ENCODE measurements at places on chromosomes 7 and 10.

GRCh38 chr7:142889816-142890215 lies 4.3 kb upstream of the TRPV6 start:
- no peak for DNase-seq

DNA sequence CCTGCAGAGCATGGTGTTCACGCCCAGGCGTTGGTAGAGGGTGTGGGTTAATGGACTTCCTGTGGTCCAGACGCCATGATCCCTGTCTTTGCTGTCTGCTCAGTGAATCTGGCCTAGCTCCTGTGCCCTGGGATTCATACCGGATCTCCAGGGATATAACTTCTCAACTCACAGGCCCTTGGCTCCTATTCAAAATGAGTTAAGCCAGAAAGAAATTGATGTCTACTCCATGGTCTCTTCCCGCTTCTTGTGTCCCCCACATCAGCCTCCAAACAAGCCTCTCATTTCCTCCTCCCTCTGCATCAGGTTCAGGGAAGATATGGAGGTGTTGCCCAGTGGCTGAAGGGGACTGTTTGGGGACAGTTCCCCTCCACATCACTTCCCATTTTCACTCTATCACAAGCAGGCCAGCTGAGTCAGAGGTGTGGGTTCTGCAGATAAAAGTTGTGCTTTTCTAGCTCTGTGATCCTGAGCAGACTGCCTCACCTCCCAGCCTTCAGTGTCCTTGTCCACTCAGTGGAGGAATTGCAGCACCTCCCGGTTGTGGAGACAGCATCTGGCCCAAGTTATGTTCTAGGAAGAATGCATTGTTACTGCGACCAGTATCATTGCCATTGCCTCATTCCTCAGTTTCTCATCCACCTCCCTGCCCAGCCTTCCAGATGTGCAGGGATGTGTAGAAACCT lies 22.5 kb downstream of the AKR1E2 start:
- no peak for DNase-seq

- DNase-seq, result no peak
Measured at GRCh38 chr7:34396437-34397064, 261.5 kb upstream of the NPSR1 start.

DNA sequence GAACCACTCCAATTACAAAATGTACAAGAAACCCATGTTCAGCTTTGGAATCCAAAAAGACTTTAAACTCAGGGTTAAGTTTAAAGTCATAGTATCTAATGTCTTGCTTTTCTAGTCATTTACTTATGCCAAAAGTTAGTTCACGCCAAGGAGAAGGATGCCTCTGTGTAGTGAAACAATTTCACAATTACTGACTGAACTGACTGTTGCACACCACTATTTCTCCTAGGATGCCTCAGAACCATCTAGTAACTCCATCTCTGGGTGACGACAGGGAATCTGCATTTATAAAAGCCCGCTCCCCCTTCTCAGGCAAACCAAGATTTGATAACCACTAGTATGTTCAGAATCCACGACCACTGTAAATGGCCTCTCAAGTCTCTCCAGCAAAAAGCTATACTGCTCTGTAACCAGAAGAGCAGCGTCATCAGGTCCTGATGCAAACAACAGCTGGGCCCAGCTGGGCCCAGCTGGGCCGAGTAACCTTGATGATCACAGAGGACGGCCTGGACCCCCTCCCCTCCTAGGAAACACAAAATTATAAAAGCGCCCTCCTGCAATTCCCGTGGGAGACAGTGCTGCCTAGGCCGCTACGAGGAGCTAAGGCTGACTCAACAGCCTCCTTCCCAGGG lies 680 bp upstream of the ADO start:
- DNase-seq, result no peak

DNA sequence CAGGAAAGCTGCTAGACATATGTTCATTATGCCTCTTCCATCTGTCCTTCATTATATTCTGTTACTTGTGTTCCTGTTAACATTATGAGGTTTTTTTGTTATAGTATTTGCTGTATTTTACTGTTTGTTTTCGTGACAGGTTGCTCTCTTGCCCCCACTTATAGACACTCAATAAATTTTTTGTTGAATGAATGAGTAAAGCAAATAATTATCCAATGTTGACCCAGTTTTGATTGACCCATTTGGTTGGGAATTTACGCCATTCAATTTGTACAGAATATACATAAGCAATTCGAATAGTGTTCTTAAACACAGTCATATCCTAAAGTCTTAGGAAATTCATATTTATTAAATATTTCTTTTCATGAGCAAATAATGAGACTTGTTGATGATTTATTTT lies 11.8 kb downstream of the CCSER2 start:
- DNase-seq, result no peak

GRCh38 chr7:123122916-123123315 lies 76.9 kb downstream of the SLC13A1 start:
- DNase-seq, result no peak

- no peak for DNase-seq
Measured at GRCh38 chr10:110512461-110513187, 14.9 kb downstream of the DUSP5 start.

DNA sequence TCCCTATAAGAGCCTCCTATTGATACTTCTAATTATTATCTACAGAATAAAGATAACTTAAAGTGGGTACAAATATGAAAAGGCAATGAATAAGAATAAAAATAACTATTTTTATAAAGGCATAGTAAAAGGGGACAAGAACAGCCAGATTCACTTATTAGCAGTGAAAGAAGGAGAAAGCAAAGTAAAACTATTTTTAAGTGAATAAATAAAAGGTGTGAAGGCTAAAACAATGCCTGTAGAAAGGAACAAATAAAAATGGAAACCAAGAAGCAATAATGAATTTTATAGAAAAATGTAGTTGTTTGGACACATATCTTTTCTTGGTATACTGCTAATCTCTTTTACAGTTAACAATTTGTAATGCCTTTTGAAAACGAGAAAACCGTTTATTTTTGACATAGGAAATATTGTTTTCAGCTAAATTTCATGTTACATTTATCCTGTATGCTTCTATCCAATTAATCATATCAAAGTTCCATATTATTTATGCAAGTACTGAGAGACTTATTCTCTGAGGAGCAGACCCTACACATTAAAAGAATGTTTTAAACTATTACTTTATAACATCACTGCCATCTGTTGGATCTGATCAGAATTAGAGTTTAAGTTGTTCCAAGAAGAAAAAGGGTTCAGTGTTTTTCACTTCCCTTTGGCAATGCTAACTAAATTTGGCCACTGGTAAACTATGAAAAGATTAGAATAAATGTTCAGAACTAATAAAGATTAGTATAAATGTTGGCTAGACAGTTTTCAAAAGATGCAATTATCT lies 59.1 kb downstream of the ARMC3 start:
- DNase-seq, result no peak

DNA sequence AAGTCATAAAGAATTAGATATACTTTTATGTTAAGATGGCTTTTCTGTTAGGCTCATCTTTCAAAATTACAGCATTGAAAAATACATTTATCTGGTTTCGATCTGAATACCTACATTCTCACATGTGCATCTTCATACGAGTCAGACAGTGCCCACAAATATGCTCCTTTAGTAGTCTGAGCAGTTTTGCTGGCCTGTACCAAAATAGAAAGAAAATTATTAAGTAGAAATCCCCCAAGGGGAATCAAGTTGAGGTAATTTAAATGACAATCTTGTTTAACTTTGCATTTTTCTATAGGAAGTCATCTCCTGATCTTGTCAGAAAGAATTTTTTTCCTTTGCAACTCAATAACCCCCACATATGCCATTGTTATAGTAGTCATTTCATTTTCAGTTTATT lies 287.4 kb upstream of the SEMA3D start:
- DNase-seq, result no peak

- no peak for DNase-seq
Measured at GRCh38 chr10:69352569-69353264, 64.0 kb downstream of the TACR2 start.

DNA sequence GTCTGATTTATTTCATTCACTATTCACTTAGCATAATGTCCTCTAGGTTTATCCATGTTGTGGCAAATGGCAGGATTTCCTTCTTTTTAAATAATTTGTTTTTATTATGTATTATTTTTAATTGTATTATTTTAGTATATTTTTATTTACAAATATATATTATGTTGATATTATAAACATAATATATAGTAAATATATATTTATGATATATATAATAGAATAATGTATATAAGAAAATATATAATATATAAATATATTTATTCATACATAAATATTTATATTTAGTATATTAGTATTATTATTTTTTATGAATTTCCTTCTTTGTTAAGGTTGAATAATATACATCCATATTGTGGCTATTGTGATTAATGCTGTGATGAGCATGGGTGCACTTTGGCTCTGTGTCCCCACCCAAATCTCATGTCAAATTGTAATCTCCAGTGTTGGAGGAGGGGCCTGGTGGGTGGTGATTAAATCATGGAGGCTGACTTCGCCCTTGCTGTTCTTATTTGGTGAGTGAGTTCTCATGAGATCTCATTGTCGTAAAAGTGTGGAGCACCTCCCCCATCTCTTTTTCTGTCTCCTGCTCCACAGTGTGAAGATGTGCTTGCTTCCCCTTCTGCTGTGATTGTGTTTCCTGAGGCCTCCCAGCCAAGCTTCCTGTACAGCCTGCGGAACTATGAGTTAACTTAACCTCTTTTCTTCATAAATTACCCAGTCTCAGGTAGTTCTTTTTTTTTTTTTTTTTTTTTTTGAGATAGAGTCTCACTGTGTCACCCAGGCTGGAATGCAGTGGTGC lies 52.3 kb upstream of the CYP2C18 start:
- DNase-seq, result no peak

DNA sequence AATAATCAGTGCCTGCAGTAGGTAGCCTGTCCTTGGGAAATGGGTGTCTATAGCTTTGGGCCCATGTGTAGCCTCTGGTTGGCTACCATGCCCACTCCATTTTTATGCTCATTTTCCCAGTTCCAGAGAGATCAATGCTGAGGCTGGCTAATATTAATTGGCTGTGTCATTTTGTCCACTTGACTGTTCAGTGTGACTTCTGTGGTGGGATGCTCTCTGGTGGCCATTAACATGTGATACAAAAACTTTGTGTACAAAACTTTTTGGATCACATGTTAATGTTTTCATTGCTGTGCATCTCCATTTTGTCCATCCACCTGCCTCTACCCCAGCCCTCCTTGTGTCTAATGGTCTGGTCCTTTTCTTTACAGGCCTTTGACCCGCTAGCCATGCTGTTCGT lies 22.7 kb downstream of the VIM start:
- DNase-seq, result no peak

DNA sequence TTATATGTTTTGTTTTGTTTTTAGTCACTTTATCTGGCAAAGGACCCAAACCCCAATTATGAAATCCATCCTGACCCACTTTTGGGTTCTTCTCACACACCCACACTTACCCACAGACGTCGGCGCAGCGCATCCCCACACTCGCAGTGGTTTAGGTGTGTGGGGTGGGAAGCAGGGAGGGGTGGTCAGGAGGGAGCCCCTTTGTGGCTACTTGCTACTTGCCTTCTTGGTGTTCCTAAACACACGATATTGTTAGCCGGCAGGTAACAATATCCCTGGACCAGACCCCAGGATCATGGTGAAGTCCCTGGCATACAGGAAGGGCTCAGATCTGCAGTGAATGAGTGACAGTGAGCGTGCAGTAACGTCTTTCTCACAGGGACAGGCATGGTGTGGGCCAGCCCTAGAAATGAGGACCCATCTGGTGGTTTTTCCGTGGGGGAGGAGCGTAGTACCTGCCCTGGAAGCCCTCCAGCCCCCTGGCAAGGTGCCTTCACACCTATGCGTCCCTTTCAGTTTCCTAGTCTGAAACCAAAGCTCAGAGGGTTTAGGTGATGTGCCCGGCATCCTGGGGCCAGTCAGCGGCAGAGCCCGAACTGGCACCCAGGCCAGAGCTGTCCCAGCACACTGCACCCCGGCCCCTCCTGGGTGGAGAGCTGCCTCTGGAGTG lies 4.4 kb downstream of the SPOCK2 start:
- DNase-seq, result peak; percentile 29

DNA sequence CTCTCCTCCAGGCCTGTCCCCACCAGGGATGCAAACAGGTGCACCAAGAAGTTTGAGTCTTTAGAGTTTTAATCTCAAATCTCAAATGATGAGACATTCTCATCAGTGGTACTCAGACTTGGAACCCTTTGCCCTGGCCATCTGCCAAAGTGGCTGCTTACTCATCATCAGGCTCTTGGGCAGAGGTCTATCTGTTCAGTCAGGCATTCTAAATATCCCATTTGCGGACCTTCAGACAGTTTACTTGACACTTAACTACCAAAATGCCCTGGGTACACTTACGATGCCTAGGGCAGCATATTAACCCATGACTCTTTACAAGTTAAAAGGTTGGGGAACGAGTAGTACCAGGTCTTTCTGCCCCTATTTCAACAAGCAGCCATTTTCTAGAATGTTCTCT lies 61.2 kb upstream of the YAE1 start:
- no peak for DNase-seq

DNA sequence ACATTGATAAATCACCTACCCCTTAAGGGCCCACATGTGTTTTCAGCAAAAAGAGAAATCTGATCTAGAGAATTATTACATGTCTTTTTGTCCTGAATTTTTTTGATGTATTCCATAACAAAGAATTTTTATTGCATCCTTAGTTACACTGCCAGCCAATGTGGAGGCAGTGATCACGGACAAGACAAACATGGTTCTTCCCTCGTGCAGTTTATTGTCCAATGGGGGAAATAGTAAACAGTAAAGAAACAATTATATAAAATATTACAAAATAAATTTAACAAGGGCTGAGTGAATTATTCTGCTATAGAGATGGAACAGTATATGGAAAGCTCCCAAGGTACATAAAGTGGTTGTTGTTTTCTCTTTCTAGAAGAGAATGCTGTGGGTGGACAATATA lies 2.0 kb downstream of the STEAP2 start:
- no peak for DNase-seq

- no peak for DNase-seq
Measured at GRCh38 chr7:96388166-96388565, 66.3 kb upstream of the SLC25A13 start.

DNA sequence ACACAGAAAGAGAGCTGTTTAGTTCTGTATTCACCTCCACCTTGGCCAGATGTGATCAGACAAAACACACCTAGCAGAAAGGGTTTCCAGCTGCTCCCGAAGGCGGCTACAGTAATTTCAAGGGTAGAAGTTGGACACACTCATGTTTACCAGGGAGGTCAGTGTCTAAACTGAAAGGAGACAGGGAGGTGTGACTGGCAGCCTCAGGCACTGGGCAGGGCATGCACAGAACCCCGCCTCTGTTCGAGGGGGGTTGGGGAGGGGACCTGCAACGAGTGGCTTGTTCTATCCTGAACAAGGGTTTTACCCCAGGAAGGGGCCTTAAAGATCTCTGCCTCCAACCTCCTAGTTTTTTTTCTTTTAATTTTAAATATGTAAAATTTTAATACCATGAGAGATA lies 49.6 kb downstream of the BPGM start:
- DNase-seq, result no peak

All from activated naive CD4-positive, alpha-beta T cell (primary cell).